Endothelial cell of umbilical vein (primary cell): ENCODE measurements at places on chromosomes 16 and 17. TPM values are rescaled to one million over a fixed set of nuclear protein-coding genes. Genes with fewer than 3 reads are reported as not detected.

Gene NEUROD2
- not detected in 2 replicates for polyA plus RNA-seq

Gene CDH5
- 815 and 836 TPM in 2 replicates for polyA plus RNA-seq

Gene ABCA10
- polyA plus RNA-seq: 0.22 and 0.41 TPM in 2 replicates

Gene PRAC2
- polyA plus RNA-seq: not detected in 2 replicates

Gene CHMP6
- polyA plus RNA-seq: 48.5 and 59.9 TPM in 2 replicates

Gene RAP1GAP2
- 1.4 and 2.3 TPM in 2 replicates for polyA plus RNA-seq

Gene CTRB1
- not detected in 2 replicates for polyA plus RNA-seq

Gene CDRT15
- not detected in 2 replicates for polyA plus RNA-seq

Gene NPIPA8
- 17.5 and 18.5 TPM in 2 replicates for polyA plus RNA-seq

Gene ENPP7
- not detected in 2 replicates for polyA plus RNA-seq

Gene SERPINF2
- polyA plus RNA-seq: 0.03 and 0.14 TPM in 2 replicates

Gene CTRL
- 1.1 TPM in 2 replicates for polyA plus RNA-seq

Gene C17orf78
- polyA plus RNA-seq: not detected in 2 replicates

Gene NDRG4
- 74.3 and 93.9 TPM in 2 replicates for polyA plus RNA-seq

Gene KRT17
- 0.83 and 0.96 TPM in 2 replicates for polyA plus RNA-seq

Gene NATD1
- 6.9 and 7.0 TPM in 2 replicates for polyA plus RNA-seq

Gene ABCC6
- 0.05 and 0.07 TPM in 2 replicates for polyA plus RNA-seq

Gene HBZ
- not detected in 2 replicates for polyA plus RNA-seq

Gene VAT1L
- 0.46 and 0.56 TPM in 2 replicates for polyA plus RNA-seq

Gene CD300H
- polyA plus RNA-seq: not detected in 2 replicates

Gene NLK
- 21.8 and 23.8 TPM in 2 replicates for polyA plus RNA-seq

Gene KRTAP3-1
- polyA plus RNA-seq: not detected in 2 replicates
